A673 (cell line): ENCODE measurements at places on chromosomes 11 and 22.

DNA sequence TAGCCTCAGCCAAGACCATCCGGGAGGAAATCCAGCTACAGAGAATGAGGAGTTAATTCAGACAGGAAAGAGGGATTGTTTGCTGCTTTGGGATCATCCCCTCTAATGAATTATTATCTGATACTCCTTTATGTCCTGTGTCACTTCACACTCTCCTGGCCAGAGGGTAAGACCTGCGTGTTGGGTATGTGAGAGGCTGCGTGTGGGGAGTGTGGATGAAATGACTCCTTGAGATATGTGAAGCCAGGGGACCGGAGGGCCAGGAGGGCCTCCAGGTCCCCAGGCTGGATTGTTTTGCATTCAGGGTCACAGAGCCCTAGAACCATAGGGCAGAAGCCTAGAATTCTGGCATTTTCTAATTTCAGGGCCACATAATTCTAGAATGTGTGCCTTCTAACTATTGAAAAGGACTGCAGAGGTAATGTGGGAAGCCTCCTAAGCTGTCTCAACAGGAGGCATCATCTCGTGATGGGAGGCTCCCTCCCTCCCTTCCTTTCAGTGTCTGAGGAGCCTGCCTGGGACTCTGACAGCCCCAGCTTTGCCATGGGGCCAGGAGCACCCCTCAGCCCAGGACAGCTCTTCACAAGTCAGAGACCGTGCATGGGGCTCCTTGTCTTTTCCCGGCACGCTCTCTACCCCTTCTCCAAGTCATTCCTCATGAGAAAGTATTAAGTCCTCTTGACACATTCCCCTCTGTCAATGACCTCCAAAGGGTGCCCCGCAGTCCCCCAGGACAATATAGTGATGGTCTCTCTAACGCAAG is 3.7 kb downstream of the TPBGL start:
- peaks cover 43% of the 10 kb centered on the region for H3K27me3 ChIP-seq
- H3K4me1 ChIP-seq = no peaks in the 10 kb centered on the region
- H3K36me3 ChIP-seq = no peaks in the 10 kb centered on the region
- no peak overlapping the region for H3K4me3 ChIP-seq

DNA sequence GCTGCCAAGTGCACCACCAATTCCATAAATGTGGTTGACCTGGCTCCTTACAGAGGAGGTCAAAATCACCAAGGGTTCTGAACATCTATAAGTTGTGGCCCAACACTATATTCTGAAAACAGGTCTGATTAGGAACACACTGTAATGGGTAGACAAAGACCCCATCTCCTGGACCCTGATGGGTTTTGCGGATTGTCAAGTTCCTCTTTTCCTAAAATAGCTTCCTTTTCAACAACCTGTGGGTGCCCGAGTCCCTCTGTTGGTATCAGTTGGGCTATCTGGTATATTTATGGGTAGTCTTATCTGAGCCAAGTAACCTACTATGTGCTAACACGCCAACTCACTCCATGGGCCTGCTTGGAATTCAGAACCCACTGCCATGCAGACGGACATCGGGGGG is 9.9 kb upstream of the CACNG2 start:
- no peak for DNase-seq
- H3K4me1 ChIP-seq = no peaks in the 10 kb centered on the region
- peaks cover 31% of the 10 kb centered on the region for H3K27me3 ChIP-seq
- H3K27ac ChIP-seq = no peak overlapping the region
- no peaks in the 10 kb centered on the region for H3K36me3 ChIP-seq

- peaks cover 6% of the 10 kb centered on the region for H3K4me1 ChIP-seq
- H3K36me3 ChIP-seq = peaks cover 9% of the 10 kb centered on the region
- no peak for DNase-seq
- peaks cover 99% of the 10 kb centered on the region for H3K27me3 ChIP-seq
Observed at GRCh38 chr11:31803813-31804311, 7.3 kb downstream of the PAX6 start.

DNA sequence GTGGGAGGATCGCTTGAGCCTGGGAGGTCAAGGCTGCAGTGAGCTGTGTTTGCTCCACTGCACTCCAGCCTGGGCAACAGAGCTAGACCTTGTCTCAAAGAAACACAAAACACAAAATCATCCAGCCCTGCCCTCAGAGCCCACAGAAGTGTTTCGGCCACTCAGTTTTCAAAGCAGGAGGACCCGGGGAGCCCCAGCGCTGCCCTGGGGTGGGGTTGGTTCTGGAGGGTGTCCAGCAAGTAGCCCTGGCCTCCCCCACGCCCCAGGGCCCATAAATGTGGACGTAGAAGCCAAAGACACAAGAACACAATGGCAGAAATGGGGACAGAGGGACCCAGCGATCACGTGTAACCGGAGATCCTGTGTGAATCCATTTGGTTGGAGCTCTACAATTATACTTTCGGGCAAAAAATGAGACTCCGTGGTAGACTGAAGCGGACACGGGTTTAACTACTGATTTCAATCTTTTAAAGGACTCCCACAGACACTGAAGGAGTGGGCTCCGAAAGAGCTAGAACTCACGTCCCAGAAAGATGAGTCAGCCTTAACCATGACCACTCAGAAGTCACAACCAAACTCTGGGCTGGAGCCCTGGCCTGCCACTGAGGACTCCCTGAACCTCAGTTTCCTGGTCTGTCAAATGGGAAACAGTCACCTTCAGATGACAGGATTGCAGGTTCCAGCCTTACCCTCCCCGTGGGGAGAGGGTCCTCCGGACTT is 9.0 kb upstream of the CYTH4 start:
- no peaks in the 10 kb centered on the region for H3K4me1 ChIP-seq
- H3K27ac ChIP-seq = no peak overlapping the region
- peaks cover 12% of the 10 kb centered on the region for H3K27me3 ChIP-seq
- DNase-seq = no peak
- H3K36me3 ChIP-seq = no peaks in the 10 kb centered on the region
- H3K4me3 ChIP-seq = no peak overlapping the region

DNA sequence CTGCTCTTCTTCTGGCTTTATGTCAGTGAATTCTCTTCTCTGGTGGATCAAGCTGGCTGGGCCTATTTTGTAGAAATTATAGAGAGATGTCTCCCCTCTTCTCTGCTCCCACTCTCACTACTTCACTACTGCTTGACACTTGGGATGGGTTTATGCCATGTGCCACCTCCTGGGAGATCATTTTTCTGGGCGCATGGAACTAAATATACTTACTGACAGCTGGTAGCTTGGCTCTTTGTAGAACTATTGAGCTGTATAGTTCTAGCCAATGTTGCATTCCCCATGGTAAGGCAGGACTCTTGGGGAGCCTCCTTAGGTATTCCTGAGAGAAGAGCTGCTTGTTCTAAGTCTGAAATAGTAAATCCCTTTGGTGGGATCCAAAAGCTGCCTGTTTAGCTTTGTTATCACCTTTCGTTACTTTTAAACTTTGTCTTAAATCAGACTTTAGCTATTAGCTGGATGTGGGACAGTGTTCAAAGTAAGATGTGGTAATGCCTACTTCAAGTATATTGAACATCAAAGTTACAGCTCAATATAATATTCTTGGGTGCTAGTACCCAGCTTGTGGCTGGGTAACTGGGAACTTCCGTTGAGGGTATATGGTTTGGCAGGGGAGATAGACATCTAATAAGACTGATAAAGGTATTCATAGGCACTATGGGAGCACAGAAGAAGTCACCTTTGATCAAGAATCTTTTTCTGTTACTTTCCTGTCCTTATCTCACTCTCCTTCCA is 87.5 kb upstream of the RRM1 start:
- H3K36me3 ChIP-seq = no peaks in the 10 kb centered on the region
- no peaks in the 10 kb centered on the region for H3K27me3 ChIP-seq
- H3K4me1 ChIP-seq = no peaks in the 10 kb centered on the region

DNA sequence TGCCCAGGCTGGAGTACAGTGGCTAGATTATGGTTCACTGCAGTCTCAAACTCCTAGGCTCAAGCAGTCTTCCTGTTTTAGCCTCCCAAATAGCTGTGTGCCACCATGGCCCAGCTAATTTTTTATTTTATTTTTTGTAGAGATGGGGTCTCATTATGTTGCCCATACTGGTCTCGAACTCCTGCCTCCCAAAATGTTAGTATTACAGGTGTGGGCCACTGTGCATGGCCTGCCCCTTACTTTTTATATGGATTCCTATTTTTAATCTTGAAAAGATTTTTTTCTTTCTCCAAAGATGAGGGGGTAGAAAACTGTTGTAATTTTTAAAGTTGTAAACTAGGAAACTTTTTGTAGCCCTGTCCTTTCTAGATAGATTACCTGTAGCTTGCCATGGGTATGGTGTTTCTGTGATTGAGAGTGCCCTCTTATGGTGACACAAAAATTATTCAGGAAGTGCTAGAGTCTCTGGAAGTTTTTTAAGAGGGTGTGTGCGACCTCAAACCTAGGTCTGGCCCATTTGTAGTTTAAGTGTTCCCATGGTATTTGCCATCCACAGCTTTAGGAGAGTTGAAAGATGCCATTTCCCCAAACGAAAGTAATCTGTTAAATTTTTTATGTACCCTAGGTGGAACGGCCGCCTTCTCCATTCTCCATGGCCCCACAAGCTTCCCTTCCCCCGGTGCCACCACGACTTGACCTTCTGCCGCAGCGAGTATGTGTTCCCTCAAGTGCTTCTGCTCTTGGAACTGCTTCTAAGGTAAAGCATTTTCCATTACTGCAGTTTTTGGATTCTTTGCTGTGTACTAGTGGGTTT is 32.4 kb downstream of the MCAM start:
- no peak overlapping the region for H3K4me3 ChIP-seq
- H3K36me3 ChIP-seq = peaks cover 12% of the 10 kb centered on the region
- H3K27me3 ChIP-seq = no peaks in the 10 kb centered on the region
- no peaks in the 10 kb centered on the region for H3K4me1 ChIP-seq

- H3K27ac ChIP-seq = no peak overlapping the region
- H3K4me1 ChIP-seq = peaks cover 13% of the 10 kb centered on the region
- no peak overlapping the region for H3K4me3 ChIP-seq
- H3K27me3 ChIP-seq = no peaks in the 10 kb centered on the region
- DNase-seq = no peak
Observed at GRCh38 chr11:95242845-95243605, 12.0 kb upstream of the SESN3 start.

- H3K4me3 ChIP-seq = no peak overlapping the region
- peaks cover 7% of the 10 kb centered on the region for H3K4me1 ChIP-seq
- no peaks in the 10 kb centered on the region for H3K27me3 ChIP-seq
- DNase-seq = peak; percentile 84
- peak overlapping the region; percentile 62 for H3K27ac ChIP-seq
Observed at GRCh38 chr22:46754110-46754799, 8.2 kb upstream of the TBC1D22A start.

- DNase-seq = no peak
- H3K27ac ChIP-seq = no peak overlapping the region
- H3K4me1 ChIP-seq = peaks cover 28% of the 10 kb centered on the region
- no peaks in the 10 kb centered on the region for H3K36me3 ChIP-seq
Observed at GRCh38 chr22:23523713-23524112, 56.4 kb downstream of the IGLL1 start.

- peaks cover 8% of the 10 kb centered on the region for H3K4me1 ChIP-seq
- H3K4me3 ChIP-seq = no peak overlapping the region
- H3K27me3 ChIP-seq = no peaks in the 10 kb centered on the region
- H3K36me3 ChIP-seq = peaks cover 5% of the 10 kb centered on the region
- no peak overlapping the region for H3K27ac ChIP-seq
Observed at GRCh38 chr11:94845622-94846021, 77.5 kb downstream of the AMOTL1 start.

DNA sequence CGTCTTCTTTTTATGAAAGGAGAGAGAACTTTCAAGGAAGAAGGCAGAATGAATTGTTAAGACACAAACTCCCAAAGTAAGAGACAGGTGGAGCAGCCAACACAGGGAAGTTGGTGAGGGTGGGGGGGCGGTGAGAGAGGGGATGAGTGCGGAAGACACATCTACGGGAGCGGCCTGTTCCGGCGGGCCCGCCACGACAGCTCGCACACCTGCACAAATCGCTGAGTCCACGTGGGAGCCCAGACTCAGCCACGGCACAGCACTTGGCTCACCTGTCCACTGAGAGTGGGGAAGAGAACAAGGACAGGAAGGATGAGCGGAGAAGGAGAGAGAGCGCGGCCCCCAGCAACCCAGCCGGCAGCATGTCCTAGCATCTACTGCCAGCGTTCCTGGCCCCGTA is 331.1 kb downstream of the CADM1 start:
- no peak overlapping the region for H3K27ac ChIP-seq
- no peaks in the 10 kb centered on the region for H3K4me1 ChIP-seq
- H3K36me3 ChIP-seq = no peaks in the 10 kb centered on the region
- no peak for DNase-seq

DNA sequence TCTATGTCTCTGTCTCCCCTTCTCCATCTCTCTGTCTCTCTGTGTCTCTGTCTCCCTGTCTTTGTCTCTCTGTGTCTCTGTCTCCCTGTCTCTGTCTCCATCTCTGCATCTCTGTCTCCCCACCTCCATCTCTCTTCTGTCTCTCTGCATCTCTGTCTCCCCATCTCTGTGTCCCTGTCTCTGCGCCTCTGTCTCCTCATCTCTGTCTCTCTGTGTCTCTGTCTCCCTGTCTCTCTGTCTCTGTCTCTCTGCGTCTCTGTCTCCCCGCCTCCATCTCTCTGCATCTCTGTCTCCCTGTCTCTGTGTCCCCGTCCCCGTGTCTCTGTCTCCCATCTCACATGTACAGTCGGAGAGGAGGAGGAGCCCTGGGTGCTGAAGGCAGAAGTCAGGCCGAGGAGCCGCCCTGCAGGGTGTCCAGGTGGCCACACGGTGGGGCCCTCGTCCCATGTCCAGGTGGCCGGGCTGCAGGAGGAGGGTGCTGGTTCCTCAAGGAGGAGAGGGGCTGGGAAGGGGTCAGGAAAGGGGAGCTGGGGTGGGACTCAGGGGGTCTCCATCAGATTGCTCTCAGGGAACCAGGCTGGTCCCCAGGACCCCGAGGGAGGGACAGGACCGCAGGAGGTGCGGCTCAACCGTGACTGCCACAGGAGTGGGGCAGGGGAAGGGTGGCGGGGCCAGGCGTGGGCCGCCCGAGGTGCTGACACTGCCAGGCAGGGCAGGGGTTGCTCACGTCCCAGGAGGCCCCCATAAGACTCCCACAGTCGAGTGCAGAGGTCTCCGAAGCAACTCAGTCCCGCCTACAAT is 25.6 kb upstream of the TH start:
- no peaks in the 10 kb centered on the region for H3K4me1 ChIP-seq
- no peak overlapping the region for H3K27ac ChIP-seq
- DNase-seq = peak; percentile 58
- no peaks in the 10 kb centered on the region for H3K36me3 ChIP-seq
- no peak overlapping the region for H3K4me3 ChIP-seq
- H3K27me3 ChIP-seq = no peaks in the 10 kb centered on the region

DNA sequence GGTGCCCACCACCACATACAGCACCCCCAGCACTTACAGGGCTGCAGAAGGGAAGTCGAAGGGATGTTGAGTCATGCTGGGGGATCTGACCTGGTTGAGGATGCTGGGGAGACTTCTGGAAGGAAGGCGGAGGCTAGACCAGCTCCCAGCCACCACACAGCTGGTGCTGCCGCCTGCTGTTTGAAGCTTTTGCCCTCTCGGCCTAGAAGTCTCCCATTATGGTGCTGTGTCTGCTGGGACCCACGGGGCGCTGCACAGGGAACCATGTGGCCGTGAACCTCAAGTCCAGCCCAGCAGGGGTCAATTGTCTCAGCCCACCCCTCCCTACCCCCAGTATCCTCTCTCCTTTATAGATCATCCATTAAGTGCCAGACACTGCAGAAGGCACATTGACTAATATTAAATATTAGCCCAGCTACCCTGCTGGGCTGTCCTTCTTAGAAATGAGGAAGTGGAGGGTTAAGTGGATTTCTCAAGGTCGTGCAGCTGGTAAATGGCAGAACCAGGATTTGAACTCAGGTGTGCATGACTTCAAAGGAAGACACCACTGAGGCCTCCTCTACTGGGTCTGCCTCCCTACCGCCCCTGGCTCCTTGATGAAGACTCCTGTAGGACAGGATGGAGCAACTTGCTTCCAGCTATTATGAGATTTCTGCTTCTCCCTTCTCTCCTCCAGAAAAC is 49.7 kb downstream of the CYTH4 start:
- H3K36me3 ChIP-seq = no peaks in the 10 kb centered on the region
- H3K4me3 ChIP-seq = no peak overlapping the region
- DNase-seq = no peak
- peaks cover 24% of the 10 kb centered on the region for H3K4me1 ChIP-seq
- peaks cover 20% of the 10 kb centered on the region for H3K27me3 ChIP-seq
